Psoas muscle (tissue), 8 donors: ENCODE measurements at places on chromosomes 1 and 21. TPM values are rescaled to one million over a fixed set of nuclear protein-coding genes. Genes with fewer than 3 reads are reported as not detected.

DNA sequence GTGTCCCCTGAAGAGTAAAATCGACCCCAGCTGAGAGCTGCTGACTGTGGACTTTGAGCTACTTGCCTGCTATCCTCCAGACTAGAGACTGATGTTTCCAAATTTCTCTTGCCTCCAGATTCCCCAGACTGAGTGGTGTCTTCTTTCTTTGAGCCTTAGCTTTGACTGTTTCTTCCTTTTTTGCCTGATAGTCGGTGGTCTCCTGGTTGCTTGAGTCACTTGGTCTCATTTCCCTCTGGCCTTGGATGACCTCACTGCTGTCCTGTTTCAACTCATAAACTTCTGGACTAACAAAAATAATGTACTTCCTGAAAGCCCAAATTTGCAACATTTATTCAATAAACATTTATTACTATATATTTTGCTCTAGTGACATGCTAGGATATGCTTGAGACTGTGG is 52.9 kb upstream of the DIPK1A start:
- no peak overlapping the region for H3K4me3 ChIP-seq
- peak overlapping the region; percentile 79 for H3K27ac ChIP-seq
- H3K36me3 ChIP-seq = no peaks in the 10 kb centered on the region
- H3K27me3 ChIP-seq = no peaks in the 10 kb centered on the region
- DNase-seq = no peak
- H3K4me1 ChIP-seq = peaks cover 43% of the 10 kb centered on the region

DNA sequence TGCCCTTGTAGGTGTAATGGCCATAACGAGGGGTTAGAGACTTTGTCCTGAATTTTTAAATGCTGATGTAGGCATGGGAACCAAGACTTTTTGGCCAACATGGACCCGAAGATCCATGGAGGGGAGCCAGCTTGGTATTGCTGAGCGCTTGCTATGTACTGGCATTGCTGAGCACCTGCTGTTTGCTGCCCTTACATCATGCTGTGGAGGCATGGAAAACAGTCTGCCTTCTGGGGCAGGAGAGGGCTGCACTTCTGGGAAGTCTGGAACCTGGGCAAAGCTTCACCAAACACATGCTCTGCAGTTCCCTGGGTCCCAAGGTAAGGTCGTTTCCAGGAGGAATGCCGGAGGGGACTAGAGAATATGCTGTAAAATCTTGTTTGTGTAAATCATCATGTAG is 86.3 kb upstream of the CNIH3 start:
- no peaks in the 10 kb centered on the region for H3K27me3 ChIP-seq
- no peak overlapping the region for H3K27ac ChIP-seq
- no peak for DNase-seq
- H3K4me1 ChIP-seq = peaks cover 4% of the 10 kb centered on the region

- H3K4me1 ChIP-seq = peaks cover 40% of the 10 kb centered on the region
- no peaks in the 10 kb centered on the region for H3K36me3 ChIP-seq
- peak; percentile 81 for DNase-seq
- peak overlapping the region; percentile 89 for H3K4me3 ChIP-seq
- H3K27ac ChIP-seq = peak overlapping the region; percentile 95
Observed at GRCh38 chr1:66331658-66332547, 202.1 kb upstream of the SGIP1 start.

GRCh38 chr21:43585924-43586413 is 73.3 kb downstream of the HSF2BP start:
- no peaks in the 10 kb centered on the region for H3K36me3 ChIP-seq
- no peaks in the 10 kb centered on the region for H3K27me3 ChIP-seq
- DNase-seq = no peak
- H3K4me1 ChIP-seq = peaks cover 20% of the 10 kb centered on the region
- H3K4me3 ChIP-seq = no peak overlapping the region

- DNase-seq = no peak
- no peak overlapping the region for H3K4me3 ChIP-seq
- H3K36me3 ChIP-seq = no peaks in the 10 kb centered on the region
- H3K27me3 ChIP-seq = no peaks in the 10 kb centered on the region
- no peak overlapping the region for H3K27ac ChIP-seq
- H3K4me1 ChIP-seq = no peaks in the 10 kb centered on the region
Observed at GRCh38 chr1:220290140-220290761, 18.0 kb upstream of the RAB3GAP2 start.

DNA sequence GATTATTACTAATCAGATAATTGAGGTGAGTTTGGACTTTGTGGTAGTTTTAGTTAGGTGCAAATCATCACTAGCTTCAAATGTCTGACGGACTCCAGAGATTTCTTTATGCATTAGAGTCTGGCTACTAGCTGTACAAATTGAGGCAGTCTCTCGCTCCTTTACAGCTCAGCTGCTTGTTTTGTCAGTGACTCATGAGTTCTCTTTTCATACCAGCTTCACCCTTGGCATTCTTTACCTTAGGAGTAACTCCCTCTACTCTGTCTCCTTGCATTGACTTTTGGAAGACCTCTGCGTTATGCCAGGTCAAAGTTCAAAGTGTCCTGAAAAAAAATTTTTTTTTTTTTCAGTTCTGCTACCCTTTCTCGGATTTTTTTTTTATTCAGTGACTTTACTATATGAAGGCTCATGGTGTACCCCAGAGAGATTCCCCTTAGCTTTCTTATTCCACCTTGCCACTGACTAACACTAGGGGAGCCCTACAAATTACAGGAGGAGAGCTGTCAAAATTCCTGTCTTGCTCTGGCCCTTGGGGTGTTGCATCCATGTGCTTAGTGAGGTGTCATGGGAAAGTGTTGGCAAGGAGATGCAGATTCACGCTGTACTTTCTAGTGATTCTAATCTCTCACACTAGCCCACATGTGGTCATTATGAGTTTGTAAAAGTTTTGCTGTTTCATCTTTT is 576.6 kb downstream of the ADGRL2 start:
- no peak for DNase-seq
- H3K36me3 ChIP-seq = no peaks in the 10 kb centered on the region
- no peak overlapping the region for H3K4me3 ChIP-seq
- no peaks in the 10 kb centered on the region for H3K4me1 ChIP-seq

GRCh38 chr1:239218301-239218700 is 168.1 kb upstream of the CHRM3 start:
- no peaks in the 10 kb centered on the region for H3K36me3 ChIP-seq
- no peak for DNase-seq
- H3K4me1 ChIP-seq = no peaks in the 10 kb centered on the region
- no peaks in the 10 kb centered on the region for H3K27me3 ChIP-seq
- H3K27ac ChIP-seq = no peak overlapping the region

GRCh38 chr1:179785031-179785431 is 41.9 kb downstream of the FAM163A start:
- no peak overlapping the region for H3K27ac ChIP-seq
- no peaks in the 10 kb centered on the region for H3K4me1 ChIP-seq
- no peaks in the 10 kb centered on the region for H3K27me3 ChIP-seq
- H3K36me3 ChIP-seq = no peaks in the 10 kb centered on the region

- no peaks in the 10 kb centered on the region for H3K36me3 ChIP-seq
- DNase-seq = no peak
- peaks cover 3% of the 10 kb centered on the region for H3K27me3 ChIP-seq
- no peak overlapping the region for H3K4me3 ChIP-seq
- H3K27ac ChIP-seq = no peak overlapping the region
Observed at GRCh38 chr1:19941206-19941568, 17.8 kb upstream of the PLA2G2E start.

- no peak overlapping the region for H3K27ac ChIP-seq
- no peaks in the 10 kb centered on the region for H3K4me1 ChIP-seq
- H3K36me3 ChIP-seq = no peaks in the 10 kb centered on the region
- H3K4me3 ChIP-seq = peak overlapping the region; percentile 61
- peak; percentile 31 for DNase-seq
Observed at GRCh38 chr1:15154480-15155036, 1.0 kb downstream of the TMEM51 start.

GRCh38 chr21:33904041-33904440 is 11.6 kb downstream of the ATP5PO start:
- no peak overlapping the region for H3K4me3 ChIP-seq
- DNase-seq = no peak
- peaks cover 6% of the 10 kb centered on the region for H3K4me1 ChIP-seq
- no peaks in the 10 kb centered on the region for H3K27me3 ChIP-seq
- peaks cover 24% of the 10 kb centered on the region for H3K36me3 ChIP-seq

- no peaks in the 10 kb centered on the region for H3K4me1 ChIP-seq
- no peak overlapping the region for H3K4me3 ChIP-seq
- H3K27ac ChIP-seq = no peak overlapping the region
- H3K36me3 ChIP-seq = no peaks in the 10 kb centered on the region
Observed at GRCh38 chr1:226589008-226589733, 40.6 kb downstream of the STUM start.

DNA sequence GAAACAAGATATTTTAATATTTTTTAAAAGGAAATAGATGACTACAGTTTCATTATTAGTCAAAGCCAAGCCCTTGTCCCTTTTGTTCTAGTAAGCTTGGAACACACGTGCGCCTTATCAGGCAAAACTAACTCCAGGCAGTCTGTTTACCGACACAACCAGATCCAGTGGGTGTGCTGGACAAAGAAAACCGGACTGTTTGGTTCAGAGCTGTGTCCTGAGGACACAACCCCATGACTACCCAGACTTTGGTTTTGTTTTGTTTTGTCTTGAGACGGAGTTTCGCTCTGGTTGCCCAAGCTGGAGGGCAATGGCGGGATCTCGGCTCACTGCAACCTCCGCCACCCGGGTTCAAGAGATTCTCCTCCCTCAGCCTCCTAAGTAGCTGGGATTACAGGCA is 13.9 kb upstream of the RHOU start:
- no peaks in the 10 kb centered on the region for H3K36me3 ChIP-seq
- no peak overlapping the region for H3K4me3 ChIP-seq
- no peak overlapping the region for H3K27ac ChIP-seq
- no peak for DNase-seq
- H3K4me1 ChIP-seq = no peaks in the 10 kb centered on the region

DNA sequence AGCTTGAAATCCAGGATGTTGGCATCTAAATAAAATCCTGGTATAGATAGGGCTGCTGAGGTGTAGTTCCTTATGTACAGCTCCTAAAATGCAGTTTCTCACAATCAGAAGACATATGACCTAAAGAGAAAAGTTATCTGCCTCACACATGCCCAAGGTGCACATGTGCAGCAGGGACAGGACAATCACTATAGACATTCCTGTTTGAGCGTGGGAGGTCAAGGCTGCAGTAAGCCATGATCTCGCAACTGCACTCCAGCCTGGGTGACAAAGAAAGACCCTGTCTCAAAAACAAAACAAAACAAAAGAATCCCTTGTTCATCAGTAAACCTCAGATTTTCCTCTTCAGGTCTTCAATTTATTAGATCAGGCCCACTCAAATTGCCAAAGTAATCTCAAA is 66.1 kb downstream of the SPATA6 start:
- H3K27ac ChIP-seq = no peak overlapping the region
- DNase-seq = no peak
- no peaks in the 10 kb centered on the region for H3K4me1 ChIP-seq
- no peak overlapping the region for H3K4me3 ChIP-seq
- no peaks in the 10 kb centered on the region for H3K27me3 ChIP-seq

- H3K4me3 ChIP-seq = no peak overlapping the region
- no peak overlapping the region for H3K27ac ChIP-seq
- H3K4me1 ChIP-seq = no peaks in the 10 kb centered on the region
- no peaks in the 10 kb centered on the region for H3K36me3 ChIP-seq
Observed at GRCh38 chr1:217921126-217921904, 290.2 kb downstream of the SPATA17 start.

DNA sequence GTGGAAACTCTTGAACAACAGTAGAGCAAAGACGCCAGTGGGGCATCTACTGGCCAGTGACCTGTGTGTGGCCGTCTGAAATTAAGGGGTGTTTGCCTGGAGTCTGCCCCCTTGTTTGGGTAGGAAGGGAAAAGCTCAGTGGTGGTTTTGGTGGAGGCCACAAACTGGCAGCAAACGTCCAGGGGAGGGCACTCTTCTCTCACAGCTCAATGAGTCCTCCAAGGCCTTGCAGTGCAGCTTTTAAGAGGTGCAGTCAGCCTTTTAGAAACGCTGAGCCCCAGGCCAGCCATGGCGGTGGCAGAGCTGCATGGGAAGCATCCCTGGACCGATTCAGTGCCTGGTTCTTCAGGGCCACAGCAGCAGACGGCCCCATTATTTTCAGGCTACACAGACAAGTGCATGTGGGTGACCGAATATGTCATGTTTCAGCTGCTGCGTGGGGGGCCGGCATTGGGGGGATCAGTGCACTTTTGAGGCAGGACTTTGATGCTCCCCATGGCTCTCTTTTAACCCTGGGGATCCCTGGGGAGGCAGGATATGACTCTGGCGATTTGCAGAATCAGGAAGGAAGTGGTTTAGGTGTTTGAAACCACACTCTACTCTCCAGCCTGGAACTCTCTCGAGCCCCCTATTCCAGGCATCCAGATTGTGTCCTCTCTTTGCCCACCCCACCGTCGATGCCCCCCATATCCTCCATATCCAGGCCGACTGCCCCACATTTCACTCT is 414.0 kb downstream of the PRDM2 start:
- no peaks in the 10 kb centered on the region for H3K27me3 ChIP-seq
- no peaks in the 10 kb centered on the region for H3K36me3 ChIP-seq
- H3K4me3 ChIP-seq = no peak overlapping the region
- peak; percentile 31 for DNase-seq
- no peak overlapping the region for H3K27ac ChIP-seq
- no peaks in the 10 kb centered on the region for H3K4me1 ChIP-seq

The GPATCH3 gene
- 11.0 TPM for total RNA-seq

The NBPF19 gene
- total RNA-seq = 4.6 TPM

The NPHS2 gene
- not detected for total RNA-seq

The UBE2U gene
- total RNA-seq = not detected

The CCDC27 gene
- not detected for total RNA-seq

The RNPC3 gene
- total RNA-seq = 24.8 TPM

The FCGR3A gene
- 11.4 TPM for total RNA-seq

The ZBTB8B gene
- not detected for total RNA-seq
